AML-193 (cell line): ENCODE measurements at places on chromosomes 2 and 18.
A peak's percentile ranks its signal among the peaks of the same experiment; 100 is the strongest.

DNA sequence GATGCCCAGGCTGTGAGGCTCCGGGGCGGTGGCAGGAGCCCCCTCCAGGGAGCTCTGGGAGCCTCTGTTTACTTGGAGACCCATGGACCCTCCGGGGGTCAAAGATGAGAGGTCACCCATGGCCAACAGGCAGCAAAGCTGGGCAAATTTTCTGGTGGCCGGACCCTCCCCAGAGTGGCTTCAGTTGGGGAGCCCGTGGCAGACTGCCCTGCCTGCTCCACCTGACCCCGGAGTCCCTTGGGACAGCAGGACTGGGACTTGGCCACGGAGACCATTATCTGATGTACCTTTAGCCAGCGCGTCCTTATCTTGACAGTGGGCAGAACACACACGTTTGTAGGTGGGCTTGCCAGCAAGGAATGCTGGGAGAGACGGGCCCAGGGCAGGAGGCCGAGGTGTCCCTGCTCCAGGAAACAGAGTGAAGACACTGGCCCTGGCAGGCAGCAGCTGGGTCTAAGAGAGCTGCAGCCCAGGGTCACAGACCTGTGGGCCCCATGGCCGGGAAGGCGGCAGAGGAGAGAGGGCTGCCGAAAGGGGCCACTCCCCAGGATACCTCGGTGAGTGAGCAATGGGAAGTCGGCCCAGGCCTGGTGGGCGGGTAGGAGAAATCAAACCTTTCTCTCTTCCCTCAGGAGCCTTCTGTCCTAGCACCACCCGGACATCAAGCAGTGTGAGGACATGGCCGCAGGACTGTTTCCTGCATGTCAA lies at the start of the genes ABCG5 and ABCG8:
ABCG5 (minus strand) TSS at position 280 of the 708 bp plus-strand sequence; CDS start at position 120, 160 bp downstream.
ABCG8 (plus strand) TSS at position 412 of the 708 bp plus-strand sequence; CDS start at position 495, 83 bp downstream.
- DNase-seq = no peak

DNA sequence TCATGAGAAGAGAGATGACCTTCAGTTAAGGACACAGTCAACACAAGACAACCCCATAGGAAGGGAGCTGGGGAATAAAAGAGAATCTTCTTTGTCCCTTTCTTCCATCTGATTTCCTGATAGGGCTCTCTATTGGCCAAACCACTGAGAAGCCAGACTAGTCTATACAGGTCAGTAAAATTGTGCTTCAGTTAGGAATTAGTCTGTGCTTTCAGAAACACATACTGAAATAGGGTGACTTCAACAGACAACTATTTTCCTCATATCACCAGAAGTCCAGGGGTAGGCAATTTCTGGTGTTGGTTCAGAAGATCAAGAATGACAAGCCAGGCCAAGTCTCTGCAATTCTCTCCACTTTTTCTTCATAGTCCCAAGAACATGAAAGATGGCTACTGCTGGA lies 151.7 kb upstream of the SP5 start:
- DNase-seq = no peak

DNA sequence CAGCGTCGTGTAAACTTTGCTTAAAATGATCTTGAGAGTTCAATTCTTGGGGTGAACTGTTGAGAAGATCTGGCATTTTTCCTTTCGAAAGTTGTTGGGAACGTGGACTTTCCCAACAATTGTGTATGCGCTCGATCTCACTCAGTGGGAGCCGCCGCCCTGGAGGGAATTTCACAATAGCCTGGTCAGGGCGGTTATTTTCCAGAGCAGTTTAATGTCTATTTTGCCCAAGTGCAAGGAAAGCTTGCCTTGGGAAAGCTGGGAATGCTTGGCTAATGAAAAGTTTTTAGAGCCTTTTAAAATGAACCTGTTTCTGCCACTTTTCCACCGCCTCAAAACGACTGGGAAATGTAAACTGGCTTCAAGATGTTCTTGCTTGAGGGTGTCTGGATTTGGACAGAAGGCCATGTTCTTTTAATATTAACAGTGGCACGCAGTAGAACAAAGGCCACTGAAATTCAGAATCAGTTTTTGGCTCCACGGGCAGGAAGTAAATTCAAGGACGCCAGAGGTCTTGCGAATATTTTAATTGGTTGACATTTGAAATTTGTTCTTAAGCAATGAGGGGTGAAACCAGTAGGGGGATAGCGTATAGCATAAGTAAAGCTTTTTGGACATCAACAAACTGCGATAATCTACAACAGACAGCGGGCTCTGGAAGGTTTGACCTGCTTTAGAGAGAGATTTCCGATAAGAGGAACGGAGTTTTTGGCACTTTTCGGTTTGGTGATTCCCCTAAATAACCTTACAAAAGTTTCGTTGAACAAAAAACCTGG lies 1.2 kb downstream of the CFLAR start:
- DNase-seq = peak; percentile 78

GRCh38 chr2:229571243-229571642 lies 143.1 kb downstream of the DNER start:
- no peak for DNase-seq

GRCh38 chr2:169349535-169349934 lies 12.8 kb downstream of the LRP2 start:
- DNase-seq = peak; percentile 74

GRCh38 chr2:233034091-233034882 lies 1.8 kb downstream of the NEU2 start:
- no peak for DNase-seq

- DNase-seq = no peak
These were observed 30.1 kb downstream of the TAF1B start for GRCh38 chr2:9873337-9873736.

DNA sequence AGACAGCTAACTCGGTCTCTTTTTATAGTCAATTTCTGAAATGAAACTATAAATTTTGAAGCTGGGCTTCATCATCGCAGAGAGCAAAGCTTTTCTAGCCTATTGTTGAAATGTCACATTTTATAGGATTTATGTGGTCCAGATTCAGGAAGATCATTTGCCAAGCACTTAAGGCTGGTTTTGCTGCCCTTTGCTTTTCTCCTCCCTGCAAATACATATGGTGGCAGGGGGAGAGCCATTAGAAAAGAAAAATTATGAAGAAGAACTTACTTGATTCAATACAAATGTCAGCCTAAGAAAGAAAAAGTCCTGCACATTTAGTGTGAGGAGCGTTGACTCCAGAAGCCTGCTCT lies 206.9 kb upstream of the NRP2 start:
- DNase-seq = no peak

GRCh38 chr2:69217333-69218080 lies 169.5 kb downstream of the GFPT1 start:
- no peak for DNase-seq

GRCh38 chr2:119862127-119862889 lies 102.6 kb downstream of the PTPN4 start:
- DNase-seq = no peak

DNA sequence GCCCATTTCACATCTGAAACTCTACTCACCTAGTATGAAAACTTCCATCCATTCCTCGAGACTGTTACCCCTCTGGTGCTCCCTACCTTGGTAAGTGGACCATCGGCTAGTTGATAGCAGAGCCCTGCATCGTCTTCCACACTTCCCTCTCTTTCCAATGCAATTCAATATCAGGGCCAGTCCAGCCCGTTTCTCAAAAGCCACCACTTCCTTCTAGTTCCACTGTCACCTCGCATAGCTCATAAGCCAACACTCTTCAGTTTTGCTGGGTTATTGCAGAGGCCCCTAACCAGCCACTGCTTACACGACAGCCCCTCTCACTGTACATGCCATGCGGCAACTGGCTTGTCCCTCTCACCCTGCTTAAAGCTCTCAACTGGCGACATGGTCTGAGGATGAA lies 10.2 kb upstream of the ZNF407 start:
- no peak for DNase-seq
